ENCODE measurements at places on chromosomes 1 and 21.

DNA sequence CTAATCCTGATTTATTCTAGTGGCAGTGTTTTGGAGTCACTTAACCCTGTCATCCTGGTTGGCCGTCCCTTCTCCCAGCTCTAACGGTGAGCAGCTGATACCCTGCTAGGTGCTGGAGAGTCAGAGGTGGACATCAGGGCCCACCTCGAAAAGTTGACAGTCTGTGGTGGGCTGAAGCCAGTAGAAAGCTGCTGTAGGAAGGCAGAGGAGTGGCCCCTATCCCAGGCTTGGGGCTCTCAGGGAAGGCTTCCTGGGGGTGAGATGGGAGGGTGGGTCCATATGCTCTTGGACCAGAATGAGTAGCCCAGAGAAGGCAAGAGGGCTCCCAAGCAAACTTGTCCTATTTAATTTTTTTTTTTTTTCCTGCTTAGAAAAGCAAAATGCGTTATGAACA, 475 bp upstream of the RPL5 start:
- no peak for DNase-seq

DNA sequence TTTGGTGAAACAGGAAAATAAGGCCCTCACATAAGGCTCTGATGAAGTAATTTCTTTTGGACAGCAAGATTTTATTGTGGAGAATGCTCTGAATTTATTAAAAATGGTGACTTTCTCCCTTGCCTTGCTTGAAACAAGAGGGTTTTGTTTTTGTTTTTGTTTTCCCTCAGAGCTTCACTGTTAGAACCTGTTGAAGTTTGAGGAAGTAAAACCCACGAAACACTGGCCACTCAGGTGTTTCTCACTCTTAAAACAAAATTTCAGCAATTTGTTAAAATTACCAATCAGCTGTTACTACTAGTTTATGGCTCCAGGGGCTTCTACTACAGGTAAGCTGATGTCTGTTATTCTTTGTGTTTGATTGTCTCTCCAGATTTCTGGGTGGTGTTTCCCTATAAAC, 112.6 kb upstream of the B3GALT2 start:
- no peak for DNase-seq

- DNase-seq = no peak
Measured at GRCh38 chr21:45938811-45939520, 42.6 kb upstream of the COL6A1 start.

GRCh38 chr1:191582169-191582568, 576.1 kb upstream of the RGS18 start:
- peak; percentile 8 for DNase-seq

- no peak for DNase-seq
Measured at GRCh38 chr1:9384751-9385245, 92.1 kb downstream of the SPSB1 start.

DNA sequence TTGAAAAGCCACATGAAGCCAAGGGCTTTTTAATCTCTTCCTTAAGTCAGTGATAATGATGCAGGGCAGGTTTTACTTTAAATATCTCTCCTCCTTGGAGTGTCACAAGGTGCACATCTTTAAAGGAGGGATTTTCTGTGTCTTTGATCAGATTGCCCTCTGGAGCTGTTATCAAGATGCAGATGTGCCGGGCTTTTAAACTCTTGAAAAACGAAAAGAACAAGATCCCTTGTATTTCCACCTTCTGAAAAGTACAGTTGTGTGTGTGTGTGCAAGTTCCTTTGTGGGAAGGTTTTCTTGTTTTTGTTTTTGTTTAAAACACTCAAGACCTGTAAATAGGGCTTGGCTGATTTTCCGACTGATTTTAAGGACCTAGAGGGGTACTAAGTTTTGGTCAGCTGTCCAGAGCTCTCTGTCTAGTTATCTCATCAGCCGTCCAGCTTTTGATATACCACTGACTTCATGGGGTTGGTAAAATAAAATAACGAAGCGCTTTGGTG, 1.6 kb downstream of the MARK1 start:
- no peak for DNase-seq

- no peak for DNase-seq
Measured at GRCh38 chr1:19907456-19907855, 16.0 kb downstream of the PLA2G2E start.

DNA sequence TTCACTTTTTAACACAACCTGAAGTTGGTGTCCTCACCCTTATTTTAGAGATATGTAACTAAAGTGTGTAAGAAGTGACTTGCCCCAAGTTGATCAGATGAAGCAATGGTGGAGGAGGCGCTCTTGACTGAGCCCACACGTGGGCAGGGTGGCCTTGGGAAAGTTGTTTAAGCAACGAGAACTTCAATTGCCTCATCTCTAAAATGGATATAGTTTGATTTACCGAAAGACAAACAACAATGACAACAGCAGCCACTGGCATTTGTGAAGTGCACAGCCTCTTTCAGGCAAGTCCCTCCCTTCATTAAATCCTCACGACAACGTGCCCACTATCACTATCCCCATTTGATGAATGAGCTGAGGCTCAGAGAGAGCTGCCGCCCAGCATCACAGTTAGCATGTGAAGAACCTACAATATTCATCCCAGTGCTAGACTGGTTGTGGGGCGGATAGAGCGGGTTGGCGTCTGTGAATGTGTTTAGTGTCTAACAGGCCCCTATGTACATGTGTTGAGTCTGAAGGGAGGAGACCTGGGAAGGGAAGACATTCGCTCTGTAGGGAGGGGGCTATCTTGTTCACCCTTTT, 3.0 kb downstream of the IL22RA1 start:
- DNase-seq = no peak

DNA sequence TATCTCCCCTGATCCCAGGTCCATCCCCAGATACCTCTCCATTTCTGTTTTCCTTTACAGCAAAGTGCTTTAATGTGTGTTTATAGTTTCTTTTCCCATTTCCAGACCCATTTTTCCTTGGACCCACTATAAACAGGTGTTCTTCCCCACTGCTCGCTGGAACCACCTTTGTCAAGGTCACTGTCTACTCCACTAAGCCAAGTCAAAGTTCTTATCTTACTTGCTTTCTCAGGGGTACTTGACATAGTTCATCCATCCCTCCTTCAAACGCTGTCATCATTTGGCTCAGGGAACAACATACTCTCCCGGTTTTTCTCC, 8.3 kb downstream of the SLAMF1 start:
- no peak for DNase-seq

DNA sequence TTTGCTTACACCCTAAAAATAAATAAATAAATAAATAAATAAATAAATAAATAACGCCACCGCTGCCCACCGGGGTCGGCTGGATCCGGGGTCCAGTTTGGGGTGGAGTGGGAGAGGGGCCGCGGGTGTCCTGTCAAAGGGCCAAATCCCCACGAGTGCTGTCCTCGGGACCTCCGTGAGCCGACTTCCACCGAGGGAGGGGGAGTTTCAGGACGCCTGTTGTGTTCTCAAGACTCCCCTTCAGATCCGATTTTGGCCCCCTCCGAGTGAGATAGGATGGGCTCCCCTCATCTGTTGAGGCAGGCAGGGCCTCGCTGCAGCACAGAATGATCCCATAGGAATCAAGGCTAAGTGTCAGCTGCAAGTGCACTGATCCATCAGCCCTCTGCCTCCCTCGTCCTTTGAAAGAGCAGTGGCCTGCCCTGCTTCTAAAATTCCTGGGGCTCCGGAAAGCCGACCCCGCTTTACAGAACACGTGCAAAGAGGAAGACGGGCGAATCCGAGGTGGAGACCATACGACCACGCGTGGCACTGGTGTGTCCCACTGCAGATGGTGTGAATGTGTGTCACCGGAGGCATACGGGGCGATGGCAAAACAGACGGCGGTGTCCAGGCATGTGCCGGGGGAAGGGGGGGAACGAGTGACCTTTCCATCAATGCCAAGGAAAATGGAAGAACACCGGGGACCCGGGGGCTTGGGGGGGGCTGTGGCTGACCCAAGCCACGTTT, 3880.5 kb downstream of the SRGAP2C start:
- DNase-seq = no peak

- DNase-seq = peak; percentile 76
Measured at GRCh38 chr1:93552741-93553455, 105.0 kb downstream of the FNBP1L start.

DNA sequence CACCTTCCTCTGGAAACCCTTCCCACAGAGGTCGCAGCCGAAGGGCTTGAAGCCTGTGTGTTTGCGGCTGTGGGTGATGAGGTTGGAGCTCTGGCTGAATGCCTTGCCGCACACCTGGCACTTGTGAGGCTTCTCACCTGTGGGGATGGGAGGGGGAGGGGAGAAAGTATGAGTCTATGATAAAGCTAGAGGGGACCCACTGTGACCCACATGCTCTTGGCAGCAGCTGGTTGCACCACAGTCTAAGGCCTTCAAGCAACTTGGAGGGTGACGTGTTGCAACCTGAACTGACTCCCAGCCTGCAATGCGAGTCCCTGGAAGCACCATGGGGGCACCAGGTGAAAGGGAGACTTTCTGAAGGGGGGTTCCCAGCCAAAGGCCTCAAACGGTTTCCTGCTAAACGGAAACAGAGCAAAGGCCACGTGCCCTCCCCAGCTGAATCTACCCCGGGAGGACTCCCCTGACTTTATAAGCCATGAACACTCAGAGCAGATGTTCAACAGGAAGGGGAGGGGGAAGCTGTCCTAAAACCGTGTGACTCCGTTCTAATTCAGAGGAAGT, 10.6 kb downstream of the GFI1 start:
- peak; percentile 93 for DNase-seq

DNA sequence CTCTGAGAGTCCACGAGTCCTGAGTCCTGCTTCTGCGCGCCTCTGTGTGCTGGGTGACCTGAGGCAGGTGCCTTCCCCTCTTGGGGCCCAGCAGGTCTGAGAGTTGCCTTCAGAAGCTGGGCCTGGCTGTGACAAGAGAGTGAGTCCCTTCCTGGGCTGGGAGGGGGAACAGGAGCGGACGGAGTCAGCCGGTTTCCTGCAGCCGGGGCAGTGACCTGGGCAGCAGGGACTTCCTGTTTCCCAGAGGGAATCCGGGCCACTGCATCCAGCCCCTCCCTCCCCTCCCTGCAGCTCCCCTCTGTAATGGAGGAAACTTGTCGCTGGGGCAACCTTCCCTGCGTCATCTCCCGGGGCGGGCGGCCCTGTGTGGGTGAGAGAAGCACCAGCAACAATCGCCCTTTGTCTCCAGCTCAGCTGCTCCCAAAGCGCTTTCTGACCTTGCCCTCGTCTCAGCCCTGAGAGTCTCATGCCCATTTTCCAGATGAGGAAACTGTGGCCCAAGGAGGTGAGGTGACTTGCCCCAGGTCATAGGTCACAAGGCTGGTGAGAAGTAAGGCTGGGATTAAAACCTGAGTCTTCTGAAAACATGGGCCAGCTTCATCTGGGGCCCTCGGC, 61.1 kb downstream of the SDC3 start:
- DNase-seq = no peak

DNA sequence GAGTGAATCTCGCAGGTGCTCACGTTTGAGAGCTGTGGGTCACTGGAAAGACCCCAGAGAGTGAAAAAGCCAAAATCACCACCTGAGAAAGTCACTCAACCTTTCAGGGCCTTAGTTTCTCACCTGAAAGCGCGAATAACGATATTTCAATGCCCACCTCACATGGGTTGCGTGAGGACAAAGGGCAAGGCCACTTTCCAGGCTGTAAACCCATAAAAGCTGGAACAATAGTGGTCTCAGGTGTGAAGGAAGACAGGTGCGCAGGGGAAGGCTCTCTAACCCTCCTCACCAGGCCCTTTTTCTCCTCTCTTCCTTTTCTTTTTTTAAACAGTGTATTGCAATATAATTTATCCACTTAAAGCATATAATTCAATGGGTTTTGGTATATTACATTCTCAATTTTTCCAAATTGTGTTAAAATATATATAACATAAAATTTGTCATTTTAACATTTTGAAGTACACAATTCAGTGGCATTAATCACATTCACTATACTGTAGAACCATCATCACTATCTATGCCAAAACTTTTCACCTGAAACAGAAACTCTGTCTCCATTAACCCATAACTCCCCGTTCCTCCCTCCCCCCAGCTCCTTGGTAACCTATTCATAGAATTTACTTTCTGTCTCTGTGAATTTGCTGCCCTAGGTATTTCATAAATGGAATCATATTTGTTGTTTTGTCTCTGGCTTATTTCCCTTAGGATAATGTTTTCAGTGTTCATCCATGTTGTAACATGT, 118.4 kb upstream of the TNR start:
- no peak for DNase-seq

- no peak for DNase-seq
Measured at GRCh38 chr1:65844821-65845534, 52.3 kb downstream of the PDE4B start.

DNA sequence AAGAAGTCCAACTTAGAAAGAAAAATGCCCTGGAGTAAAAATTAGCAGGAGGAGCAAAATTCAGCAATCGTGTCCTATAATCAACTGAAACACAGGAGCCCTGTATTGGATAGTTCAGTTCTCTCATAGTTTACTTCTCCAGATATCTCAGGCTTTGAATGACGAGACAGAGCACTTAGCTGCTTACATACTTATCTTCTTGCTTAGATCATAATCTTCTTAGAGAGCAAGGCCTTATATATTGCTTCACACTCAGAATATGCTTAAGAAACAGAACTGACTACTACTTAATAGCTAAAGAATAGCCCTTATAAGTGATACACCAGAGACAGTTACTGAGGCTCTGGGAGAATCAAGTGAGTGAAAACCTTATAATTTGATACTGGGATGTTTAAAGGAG, 38.9 kb downstream of the TOR3A start:
- no peak for DNase-seq

DNA sequence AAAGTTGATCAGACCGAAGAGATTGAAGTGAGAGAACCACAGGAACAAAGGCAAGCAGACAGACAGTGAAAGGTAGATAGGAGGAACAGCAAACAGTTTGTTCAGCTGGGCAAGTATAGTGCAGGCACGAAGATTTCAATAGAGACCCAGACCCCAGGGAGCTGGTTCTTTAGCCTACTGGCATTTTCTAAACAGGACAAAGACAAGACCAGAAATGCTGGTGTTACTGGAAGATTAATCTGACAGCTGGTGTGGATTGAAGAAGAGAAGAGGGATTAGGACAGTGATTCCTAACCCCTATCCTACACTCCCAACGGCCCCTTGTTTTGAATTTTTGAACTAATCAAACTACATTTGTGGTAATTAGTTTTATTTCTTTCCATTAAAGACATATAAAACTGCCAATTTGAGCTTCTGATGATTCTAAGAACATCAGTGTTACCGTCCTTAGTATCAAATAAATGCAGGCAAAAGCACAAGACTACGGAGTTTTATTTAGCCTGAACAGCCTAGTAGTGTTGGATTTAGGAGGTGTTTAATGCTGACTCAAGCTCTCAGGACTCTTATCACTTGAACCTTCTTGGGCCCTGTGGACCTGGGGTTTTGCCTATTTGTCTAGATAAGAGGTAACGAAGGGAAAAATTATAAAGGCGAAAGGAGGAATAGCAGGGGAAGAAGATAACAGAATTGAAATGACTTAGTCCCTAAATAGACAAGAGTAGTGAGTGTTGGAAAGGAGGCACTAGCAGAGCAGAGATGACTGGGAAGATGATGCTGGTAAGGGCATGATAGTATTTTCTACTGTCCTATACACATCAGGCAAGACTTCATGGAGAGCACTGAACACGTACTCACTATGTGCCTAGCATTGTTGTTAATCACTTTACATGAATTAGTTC, 2.0 kb downstream of the NPL start:
- DNase-seq = no peak

DNA sequence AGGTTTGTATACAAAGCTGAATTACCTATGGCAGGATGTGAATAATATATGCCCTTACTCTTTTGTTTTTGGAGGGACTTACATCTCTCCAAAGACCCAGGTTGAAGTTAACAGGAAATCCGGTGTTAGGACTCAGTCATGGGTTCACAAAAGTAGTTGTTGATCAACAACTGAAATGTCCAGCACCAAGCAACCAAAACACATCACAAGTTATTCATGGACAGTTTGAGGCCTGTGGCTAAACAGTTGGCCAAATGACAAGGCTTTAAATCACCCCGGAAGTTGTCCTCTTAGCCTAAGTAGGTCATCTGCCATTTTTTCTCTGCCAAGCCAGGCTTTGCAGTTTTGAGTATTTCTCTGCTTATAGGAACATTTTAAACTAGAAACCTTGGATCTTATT, 89.9 kb downstream of the CD247 start:
- no peak for DNase-seq
